ENCODE measurements at places on chromosomes 12 and 14.

DNA sequence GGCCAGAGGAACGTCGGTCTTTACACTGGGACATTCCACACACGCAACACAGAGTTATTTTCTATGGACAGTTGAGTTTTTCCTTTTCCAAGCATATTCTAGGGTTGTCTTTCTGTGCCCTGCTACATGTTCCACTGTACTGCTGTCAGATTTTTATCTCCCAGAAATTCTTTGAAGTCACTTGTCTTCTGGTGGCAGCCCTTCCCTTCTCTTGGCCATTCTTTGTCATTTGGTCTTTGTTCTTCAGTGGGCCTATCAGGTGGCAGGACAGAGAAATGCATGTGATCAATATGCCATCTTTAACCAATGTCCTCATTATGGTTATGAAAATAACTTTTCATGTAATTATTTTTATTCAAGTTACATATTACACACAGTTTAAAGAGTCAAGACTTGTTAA is 36.3 kb downstream of the MARK3 start:
- no peak for DNase-seq

DNA sequence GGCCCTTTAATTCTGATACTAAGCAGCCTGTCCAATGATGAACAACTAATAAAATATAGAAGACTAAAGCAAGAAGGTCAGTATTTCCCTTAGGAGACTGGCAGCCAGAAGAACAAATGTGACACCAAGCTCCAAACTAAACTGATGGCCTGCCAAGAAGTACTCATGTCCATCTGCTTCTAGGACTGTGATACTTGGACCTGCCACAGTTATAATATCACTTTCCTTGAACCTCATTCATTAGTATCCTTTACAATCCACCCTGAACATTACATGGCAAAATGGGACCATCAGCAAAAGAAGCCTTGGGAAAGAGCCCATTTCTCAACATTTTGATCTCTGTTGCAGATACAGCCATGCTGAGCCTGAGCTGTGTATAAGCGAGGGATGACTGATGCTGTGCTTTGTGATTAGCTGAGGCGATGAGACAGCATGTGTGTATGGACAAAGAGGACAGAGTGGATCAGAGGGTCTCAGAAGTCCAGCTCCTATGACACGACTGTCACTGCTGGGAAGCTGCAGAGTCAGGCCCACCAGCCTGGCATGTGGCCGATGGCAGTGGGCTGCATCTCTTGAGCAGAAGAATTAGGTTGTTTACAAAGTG is 73.9 kb downstream of the TGFB3 start:
- no peak for DNase-seq

DNA sequence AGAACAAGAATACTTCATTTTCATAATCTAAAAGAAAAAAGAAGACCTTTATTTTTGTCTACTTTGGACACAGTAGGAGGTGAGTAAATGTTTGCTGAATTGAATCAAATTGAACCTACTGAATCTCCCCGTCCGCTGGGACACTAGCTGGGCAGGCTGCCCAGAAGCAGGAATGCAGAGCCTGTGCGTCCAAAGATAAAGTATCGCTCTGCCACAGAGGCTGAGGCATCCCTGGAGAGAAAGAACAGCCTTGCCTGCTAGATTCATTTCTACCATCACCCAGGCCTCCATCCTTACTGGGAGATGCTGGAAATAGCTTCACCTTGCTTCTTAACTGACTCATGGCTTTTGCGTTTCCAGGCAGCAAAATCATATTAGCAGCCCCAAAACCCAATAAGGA is 64.1 kb upstream of the TSPAN11 start:
- DNase-seq = no peak

GRCh38 chr12:31740628-31741027 is 11.8 kb upstream of the AMN1 start:
- DNase-seq = no peak

- DNase-seq = no peak
Observed at GRCh38 chr12:119446459-119446858, 111.9 kb downstream of the CCDC60 start.
